Memory B cell (primary cell): ENCODE measurements at places on chromosomes 7 and 10.

- DNase-seq: no peak
Observed at GRCh38 chr10:90372451-90372850, 485.4 kb downstream of the HTR7 start.

GRCh38 chr10:88707429-88708155 is 1.5 kb downstream of the LIPK start:
- DNase-seq: no peak

DNA sequence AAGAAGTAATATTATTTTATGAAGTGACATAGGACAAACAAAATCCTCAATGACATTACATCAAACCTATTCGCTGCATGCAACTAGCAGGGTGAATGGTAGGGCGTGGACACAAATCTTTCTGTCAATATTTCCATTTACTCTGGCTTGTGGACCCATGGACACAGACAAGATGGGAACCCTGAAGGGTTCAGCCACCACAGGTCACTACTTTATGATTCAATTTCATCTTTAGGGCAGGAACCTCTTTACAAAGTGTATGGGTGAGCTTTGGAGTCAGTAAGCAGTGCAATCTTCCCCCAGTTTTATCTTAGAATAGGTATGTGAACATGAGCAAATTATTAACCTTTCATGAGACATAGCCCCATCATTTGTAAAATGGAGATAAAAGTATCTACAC is 982.4 kb upstream of the LRRTM3 start:
- DNase-seq: no peak

- no peak for DNase-seq
Observed at GRCh38 chr10:114395366-114396022, 8.8 kb downstream of the AFAP1L2 start.

DNA sequence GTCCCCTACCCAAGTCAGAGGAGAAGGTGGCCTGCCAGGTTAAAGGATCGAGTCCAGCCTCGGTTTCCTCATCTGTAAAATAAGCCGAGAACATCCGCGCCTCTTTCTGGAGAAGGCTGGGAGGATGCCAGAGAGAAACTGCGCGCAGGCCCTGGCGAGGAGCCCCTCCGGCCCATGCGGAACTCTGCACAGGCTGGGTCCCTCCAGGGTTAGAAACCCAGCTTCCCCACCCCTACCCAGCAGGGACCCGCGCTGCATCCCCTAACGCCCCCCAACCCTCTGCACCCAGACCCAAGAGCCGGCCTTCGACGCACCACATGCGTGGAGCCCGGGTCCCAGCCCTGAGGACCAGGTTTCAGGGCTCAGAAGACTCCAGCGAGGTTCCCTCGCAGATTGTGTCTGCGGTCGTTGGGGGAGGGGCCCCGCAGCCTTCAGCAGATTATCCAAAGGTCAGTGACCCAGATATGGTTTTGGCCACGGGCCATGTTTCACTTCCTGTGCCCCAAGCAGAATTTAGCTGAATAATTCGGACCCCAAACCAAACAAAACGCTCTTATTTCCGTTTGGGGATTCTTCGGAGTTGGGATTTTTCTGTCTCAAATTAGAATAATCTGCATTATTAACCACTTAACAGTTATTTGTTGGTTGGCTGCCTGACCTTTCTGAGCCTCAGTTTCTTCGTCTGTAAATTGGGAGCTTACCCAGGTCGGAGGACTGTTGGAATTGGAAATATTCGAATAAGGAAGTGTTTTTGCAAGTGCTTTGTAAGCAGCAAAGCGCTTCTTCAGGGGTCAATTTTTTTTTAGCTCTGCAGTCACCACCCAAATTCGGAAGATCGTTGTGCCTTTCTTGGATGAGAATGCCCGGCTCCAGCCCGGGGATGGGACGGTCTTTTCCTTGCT is 167.7 kb downstream of the UBE2H start:
- DNase-seq: no peak

- no peak for DNase-seq
Observed at GRCh38 chr10:90420637-90421318, 437.1 kb downstream of the HTR7 start.

DNA sequence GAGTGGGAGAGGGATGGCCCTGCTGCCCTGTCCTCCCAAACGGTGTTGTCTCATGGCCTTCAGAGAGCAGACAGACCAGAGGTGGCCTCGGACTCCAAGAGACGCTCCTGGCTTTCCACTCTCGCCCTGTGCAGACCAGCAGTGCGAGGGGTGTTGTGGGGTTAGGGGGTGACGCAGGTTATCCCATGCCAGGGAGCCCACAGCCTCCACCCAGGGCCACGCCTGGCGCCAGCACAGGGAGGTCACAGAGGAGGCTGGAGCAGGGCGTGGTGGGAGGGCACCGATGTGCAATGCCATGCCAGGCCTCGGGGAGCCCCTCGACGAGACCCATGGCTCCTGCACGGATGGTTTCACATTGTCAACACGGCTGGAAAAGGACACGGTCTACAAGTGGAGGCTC is 52.1 kb downstream of the INPP5A start:
- no peak for DNase-seq

DNA sequence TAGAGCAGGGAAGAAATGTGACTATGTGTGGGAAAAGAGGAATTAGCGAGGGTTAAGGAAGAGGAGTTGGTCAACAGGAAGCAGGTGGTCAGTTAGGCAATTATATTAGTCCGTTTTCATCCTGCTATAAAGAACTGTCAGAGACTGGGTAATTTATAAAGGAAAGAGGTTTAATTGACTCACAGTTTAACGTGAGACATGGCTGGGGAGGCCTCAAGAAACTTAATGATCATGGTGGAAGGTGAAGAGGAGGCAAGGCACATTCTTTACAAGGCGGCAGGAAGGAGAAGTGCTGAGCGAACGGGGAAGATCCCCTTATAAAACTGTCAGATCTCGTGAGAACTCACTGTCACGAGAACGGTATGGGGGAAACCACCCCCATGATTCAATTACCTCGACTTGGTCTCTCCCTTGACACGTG is 35.0 kb downstream of the RAMP3 start:
- DNase-seq: no peak

- DNase-seq: no peak
Observed at GRCh38 chr7:99667179-99667578, 12.6 kb downstream of the CYP3A5 start.

- DNase-seq: no peak
Observed at GRCh38 chr10:97762816-97763215, 9.0 kb downstream of the SFRP5 start.

DNA sequence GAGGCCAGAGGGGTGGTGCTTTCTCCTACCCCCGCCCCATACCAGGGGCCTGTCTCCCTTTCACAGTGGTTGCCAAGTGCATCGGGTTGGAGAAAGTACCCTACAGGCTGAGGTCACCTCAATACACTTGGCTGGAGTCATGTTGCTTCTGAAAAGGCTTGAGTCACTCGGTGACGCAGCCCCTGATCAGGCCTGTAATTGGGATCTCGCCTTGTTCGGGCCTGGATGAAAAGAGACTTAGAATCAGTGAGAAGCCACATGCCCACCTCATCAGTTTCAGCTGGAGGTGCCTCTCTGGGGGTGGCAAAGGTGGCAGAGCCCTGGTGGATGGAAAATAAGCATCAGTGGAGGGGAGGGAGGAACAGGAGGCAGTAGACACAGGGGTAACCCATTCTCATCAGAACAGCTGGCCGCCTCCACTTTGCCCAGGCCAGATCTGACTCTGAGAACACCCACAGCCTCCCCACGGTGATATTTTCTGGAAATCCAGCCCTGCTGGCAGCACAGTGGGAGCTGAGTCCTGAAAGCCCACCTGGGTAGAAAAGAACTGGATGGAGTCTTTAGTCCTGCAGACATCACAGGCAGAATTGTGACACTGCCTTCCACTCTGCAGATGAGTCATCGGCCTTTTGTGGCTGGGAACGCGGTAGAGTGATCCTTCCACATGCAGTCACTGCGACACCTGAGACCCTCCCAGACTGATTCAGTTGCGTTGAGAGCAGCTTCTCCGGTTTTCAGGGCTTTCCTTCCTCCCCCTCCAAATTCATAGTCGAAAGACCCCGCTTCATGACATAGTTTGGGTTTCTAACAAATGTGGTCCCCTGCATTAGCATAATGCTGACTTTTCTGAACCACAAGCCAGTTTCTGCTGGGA is 108.0 kb downstream of the GRK5 start:
- DNase-seq: no peak

DNA sequence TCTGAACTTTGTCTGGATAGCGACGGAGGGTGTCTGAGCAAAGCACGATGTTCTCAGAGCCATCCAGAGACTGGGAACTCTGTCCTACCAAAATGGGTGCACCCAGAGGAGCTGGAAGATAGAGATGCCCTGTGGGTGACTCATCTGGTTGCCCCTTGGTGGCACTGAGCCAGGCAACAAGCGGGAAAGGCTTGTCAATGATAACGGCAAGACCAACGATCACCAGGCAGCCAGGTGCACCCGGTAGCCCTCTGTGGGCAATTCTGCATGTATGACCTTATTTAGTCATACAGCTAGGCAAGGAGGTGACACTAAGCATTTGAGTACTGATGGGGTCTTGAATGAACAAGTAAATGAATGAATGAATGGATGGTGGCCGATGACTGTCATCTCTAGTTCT is 2.8 kb upstream of the ELN start:
- no peak for DNase-seq

GRCh38 chr7:14754631-14755030 is 147.9 kb downstream of the DGKB start:
- no peak for DNase-seq

GRCh38 chr10:69045441-69046300 is 42.2 kb upstream of the SRGN start:
- no peak for DNase-seq

- no peak for DNase-seq
Observed at GRCh38 chr10:49613165-49613881, 514 bp upstream of the CHAT start.

DNA sequence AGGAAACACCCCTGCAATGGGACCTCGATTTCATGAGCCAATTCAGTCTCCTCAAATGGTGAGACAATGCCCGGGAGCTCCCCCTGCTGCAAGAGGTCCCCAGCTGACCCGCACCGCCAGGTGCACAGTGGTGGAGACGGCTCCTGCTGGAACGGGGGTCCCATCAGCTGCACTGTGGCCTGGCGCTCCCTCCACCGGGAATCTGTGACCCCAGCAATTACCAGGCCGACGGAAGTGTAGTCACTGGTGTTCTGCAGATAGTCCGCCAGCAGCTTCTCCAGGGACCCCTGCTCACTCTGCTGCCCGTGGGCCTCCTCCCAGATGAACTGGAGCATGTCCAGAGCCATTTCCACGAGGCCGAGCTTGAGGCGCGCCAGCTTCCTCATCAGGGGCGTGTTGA is 64.9 kb upstream of the NKX6-2 start:
- no peak for DNase-seq

GRCh38 chr7:117148971-117149370 is 173.9 kb downstream of the WNT2 start:
- no peak for DNase-seq

DNA sequence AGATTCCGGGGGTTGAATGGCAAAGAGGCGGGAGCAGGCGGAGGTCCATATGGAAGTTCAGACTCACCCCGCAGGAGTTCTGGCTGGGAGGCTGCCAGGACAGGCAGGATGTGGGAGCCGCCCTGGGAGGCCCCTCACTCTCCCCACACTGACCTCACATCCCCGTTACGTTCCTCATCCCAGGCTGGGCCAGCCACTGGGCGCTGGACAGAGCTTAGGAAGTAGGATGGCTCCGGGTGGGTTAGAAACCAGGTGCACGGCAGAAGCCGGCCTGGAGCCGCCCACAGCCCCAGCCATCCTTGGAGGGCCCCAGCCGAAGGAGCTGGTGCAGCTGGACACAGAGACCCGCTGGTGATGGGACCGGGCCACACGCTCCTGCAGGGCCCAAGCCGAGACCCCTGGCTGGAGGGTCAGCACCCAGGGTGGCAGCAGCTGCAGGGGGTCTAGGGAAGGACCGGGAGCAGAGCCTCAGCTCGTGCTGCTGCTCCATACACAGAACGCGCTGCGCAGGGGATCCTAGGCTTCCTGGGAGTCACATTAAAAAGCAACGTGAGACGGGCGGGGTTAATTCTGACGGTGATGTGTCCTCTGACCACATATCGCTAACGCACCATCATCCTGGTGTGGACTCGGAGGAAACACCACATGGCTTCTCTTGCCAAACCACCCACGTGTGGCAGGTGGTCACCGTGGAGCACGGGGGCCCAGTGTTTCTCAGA is 98.6 kb upstream of the DIP2C start:
- DNase-seq: no peak

DNA sequence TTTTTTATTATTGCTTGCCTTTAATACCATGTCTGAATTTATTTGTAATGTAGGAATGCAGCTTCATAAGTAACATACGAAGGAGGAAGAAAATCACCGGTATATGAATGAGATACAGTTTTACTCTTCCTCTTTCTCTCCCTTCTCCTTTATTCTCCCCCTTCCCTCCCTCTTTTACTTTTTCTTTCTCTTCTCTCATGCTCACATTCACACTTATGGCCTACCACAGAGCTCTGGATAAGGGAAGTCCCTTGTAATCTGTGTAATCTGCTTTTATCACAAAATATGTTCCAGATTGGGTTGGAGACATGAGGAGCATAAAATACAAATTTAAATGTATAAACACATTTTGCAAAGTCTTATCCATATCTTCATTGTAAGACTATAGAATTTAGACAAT is 59.4 kb downstream of the MDFIC start:
- DNase-seq: no peak

DNA sequence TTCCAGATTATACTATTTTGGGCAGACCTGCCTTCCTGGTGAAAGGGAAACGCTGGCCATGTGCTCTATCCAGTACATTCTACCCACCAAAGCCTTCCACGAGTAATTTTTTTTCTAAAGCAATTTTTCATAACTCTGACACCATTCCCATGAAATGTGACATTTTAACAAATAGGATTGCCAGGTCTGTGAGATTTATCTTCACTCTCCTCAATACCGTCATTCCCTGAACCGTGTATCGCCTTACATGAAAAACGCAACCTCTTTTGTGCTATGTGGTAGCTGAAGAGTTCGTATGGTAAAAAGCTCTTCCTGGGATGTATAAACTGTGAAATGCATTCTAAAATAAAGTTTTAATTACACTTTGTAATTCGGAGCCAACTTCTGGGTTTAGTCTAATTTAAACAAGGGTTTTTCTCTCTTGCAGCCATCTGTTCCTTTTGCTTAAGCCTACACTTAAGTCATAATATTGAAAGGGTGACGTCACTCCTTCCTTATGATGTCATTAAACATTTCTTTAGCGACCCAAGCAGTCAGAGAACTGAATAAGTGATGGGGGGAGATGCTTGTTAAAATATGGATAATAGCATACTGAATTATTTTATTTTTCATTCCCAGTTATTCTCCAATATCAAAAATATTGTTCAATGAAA is 27.7 kb downstream of the C1QL3 start:
- DNase-seq: no peak

- DNase-seq: no peak
Observed at GRCh38 chr7:134619627-134620331, 26.9 kb upstream of the BPGM start.

DNA sequence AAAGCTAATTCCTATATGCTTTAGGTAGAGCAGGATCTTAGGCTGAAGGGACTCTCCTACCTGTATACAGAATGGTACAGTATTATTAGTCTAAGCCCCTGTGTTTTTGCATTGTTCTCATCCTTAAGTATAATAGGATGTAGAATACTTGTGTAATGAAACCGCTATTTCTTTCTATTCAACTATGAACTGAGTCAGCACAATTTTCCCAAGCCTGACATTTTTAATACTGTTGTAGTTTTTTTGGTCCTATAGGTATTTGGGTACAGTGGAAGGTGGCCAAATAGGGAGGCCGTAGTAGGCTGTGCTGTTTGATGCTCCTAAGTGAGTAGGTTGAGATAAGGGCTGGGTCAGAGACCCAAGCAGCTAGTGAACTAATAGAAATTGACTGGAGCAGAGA is 205.1 kb downstream of the MACC1 start:
- DNase-seq: no peak

- no peak for DNase-seq
Observed at GRCh38 chr7:73932364-73932763, 71.4 kb downstream of the TMEM270 start.

- DNase-seq: no peak
Observed at GRCh38 chr10:14486777-14487487, 156.2 kb upstream of the FRMD4A start.
